ENCODE measurements at places on chromosomes 5 and 9.

GRCh38 chr5:56190497-56190896 lies 42.6 kb downstream of the ANKRD55 start:
- H3K4me1 ChIP-seq: peaks cover 1% of the 10 kb centered on the region
- no peak overlapping the region for H3K27ac ChIP-seq
- no peaks in the 10 kb centered on the region for H3K27me3 ChIP-seq
- no peaks in the 10 kb centered on the region for H3K36me3 ChIP-seq

GRCh38 chr9:18490641-18491370 lies 16.9 kb downstream of the ADAMTSL1 start:
- H3K4me3 ChIP-seq: no peak overlapping the region
- peak; percentile 89 for DNase-seq
- H3K27me3 ChIP-seq: no peaks in the 10 kb centered on the region
- H3K4me1 ChIP-seq: peaks cover 3% of the 10 kb centered on the region

GRCh38 chr5:135312255-135312935 lies 86.6 kb downstream of the MACROH2A1 start:
- peak; percentile 31 for DNase-seq
- H3K27me3 ChIP-seq: peaks cover 4% of the 10 kb centered on the region
- no peaks in the 10 kb centered on the region for H3K36me3 ChIP-seq
- H3K27ac ChIP-seq: no peak overlapping the region
- H3K4me3 ChIP-seq: no peak overlapping the region
- H3K4me1 ChIP-seq: peaks cover 13% of the 10 kb centered on the region

- H3K27me3 ChIP-seq: no peaks in the 10 kb centered on the region
- no peaks in the 10 kb centered on the region for H3K4me1 ChIP-seq
- no peak overlapping the region for H3K4me3 ChIP-seq
- DNase-seq: no peak
- H3K36me3 ChIP-seq: no peaks in the 10 kb centered on the region
Observed at GRCh38 chr5:50675385-50675784, 8.9 kb downstream of the PARP8 start.

DNA sequence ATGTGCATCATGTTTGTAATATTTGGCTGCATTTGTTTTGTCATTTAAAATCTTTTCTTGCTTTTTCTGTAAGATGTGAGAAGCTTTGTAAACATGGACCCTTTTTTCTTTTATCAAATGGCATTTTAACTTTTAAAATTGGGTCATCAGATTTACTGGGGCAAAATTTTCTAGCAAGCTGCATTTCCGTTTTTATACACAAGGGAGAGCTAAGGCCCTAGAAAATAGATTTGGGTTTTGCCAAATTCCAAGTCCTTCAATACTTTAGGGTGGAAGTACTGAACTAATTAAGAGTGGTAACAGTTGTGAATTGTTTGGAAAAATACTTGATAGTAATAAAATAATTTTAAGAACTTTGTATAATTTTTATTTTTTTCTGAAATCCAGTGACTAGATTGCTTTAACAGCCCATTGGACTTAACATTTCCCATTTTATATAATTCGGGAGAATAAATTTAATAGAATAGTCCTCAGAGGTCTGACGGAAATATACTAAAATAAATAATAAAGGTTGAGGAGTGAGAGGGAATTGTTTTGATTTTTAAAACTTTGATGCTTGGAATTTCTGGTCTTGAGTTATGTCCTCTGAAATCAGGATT lies 117.4 kb downstream of the SMARCA2 start:
- no peak overlapping the region for H3K4me3 ChIP-seq
- no peak overlapping the region for H3K27ac ChIP-seq
- DNase-seq: peak; percentile 49
- no peaks in the 10 kb centered on the region for H3K27me3 ChIP-seq

DNA sequence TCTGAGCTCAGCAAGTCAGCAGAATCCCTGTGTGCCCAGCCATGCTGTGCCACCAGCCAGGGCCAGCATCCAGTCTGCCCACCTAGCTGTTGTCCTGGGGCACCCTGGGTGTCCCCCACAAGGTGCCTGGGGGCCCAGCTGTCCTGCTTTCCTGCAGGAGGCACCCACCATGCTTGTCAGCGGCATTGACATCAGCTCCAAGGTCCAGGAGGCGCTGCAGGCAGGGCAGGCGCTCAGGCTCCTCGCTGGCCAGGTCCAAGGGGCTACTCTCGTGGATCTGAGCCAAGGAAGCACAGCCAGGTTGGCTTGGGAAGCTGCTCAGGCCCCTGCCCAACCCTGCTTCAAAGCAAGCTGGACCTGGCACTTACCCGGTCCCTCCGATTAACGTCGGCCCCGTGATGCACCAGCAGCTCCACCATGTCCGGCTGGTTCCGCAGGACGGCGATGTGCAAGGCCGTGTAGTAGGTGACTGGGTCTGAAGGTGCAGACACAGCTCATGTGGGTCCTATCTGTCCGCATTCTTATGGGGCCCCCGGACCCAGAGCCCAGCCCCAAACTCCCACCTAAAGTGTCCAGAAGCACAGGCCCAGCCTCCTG lies 2.8 kb downstream of the ASB6 start:
- H3K4me1 ChIP-seq: peaks cover 22% of the 10 kb centered on the region
- no peaks in the 10 kb centered on the region for H3K27me3 ChIP-seq
- no peak overlapping the region for H3K4me3 ChIP-seq

GRCh38 chr9:6605202-6605601 lies 40.3 kb downstream of the GLDC start:
- DNase-seq: no peak
- H3K27ac ChIP-seq: no peak overlapping the region
- peaks cover 5% of the 10 kb centered on the region for H3K27me3 ChIP-seq
- H3K4me3 ChIP-seq: no peak overlapping the region
- H3K36me3 ChIP-seq: no peaks in the 10 kb centered on the region

DNA sequence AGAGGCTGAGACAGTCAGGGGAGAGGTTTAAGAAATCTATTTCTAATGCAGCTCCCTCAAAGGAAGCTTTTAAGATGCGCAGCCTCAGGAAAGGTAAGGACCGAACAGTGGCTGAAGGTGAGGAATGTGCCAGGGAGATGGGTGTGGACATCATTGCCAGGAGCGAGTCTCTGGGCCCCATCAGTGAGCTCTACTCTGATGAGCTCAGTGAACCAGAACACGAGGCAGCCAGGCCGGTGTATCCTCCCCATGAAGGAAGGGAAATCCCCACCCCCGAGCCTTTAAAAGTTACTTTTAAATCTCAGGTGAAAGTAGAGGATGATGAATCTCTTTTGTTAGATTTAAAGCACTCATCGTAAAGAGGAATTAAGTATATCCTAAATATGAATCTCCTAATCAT lies 8.2 kb downstream of the CAVIN4 start:
- DNase-seq: no peak
- no peaks in the 10 kb centered on the region for H3K4me1 ChIP-seq
- H3K4me3 ChIP-seq: no peak overlapping the region
- no peaks in the 10 kb centered on the region for H3K27me3 ChIP-seq
- H3K27ac ChIP-seq: no peak overlapping the region
- H3K36me3 ChIP-seq: peaks cover 24% of the 10 kb centered on the region

DNA sequence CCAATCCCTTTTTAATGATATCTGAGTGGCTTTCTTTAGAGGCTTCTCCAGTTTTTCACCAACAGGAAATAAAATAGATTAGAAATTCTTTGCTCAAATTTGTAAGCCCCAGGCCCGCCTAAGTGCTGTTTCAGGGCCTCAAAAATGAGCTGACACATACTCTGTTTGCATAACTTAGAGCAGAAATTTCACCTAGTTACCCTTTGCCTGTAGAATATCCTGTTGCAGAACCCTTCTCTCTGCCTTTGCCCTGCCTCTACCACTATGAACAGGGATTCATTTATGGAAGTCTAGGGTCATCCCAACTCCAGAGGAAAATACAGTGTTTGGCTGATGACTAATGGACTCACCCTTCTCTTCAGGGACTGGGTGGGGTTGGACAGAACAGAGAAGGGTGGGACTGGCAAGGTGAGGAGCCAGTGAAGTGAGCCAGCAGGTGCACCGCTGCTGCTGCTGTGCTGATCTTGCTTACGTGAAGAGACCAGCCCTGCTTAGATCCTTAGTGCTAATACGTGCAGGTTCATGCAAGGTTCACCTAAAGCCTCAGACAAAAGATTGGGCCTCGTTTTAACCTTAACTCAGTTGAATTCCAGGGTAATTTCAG lies 22.8 kb downstream of the OSTF1 start:
- H3K27ac ChIP-seq: no peak overlapping the region
- H3K27me3 ChIP-seq: no peaks in the 10 kb centered on the region
- DNase-seq: no peak
- H3K4me1 ChIP-seq: no peaks in the 10 kb centered on the region
- H3K36me3 ChIP-seq: no peaks in the 10 kb centered on the region

- peaks cover 32% of the 10 kb centered on the region for H3K27me3 ChIP-seq
- H3K36me3 ChIP-seq: no peaks in the 10 kb centered on the region
- DNase-seq: no peak
- H3K4me3 ChIP-seq: peak overlapping the region; percentile 69
Observed at GRCh38 chr5:147234239-147234824, 494 bp upstream of the STK32A start.

GRCh38 chr5:176724472-176724871 lies 77.2 kb downstream of the TSPAN17 start:
- H3K4me1 ChIP-seq: no peaks in the 10 kb centered on the region
- H3K27ac ChIP-seq: no peak overlapping the region
- no peak overlapping the region for H3K4me3 ChIP-seq
- H3K27me3 ChIP-seq: peaks cover 70% of the 10 kb centered on the region

GRCh38 chr9:134678666-134679443 lies 37.3 kb downstream of the COL5A1 start:
- DNase-seq: no peak
- no peaks in the 10 kb centered on the region for H3K27me3 ChIP-seq
- H3K4me1 ChIP-seq: peaks cover 46% of the 10 kb centered on the region
- peaks cover 5% of the 10 kb centered on the region for H3K36me3 ChIP-seq

GRCh38 chr9:111955048-111955447 lies 58.4 kb downstream of the UGCG start:
- H3K4me1 ChIP-seq: peaks cover 13% of the 10 kb centered on the region
- no peak for DNase-seq
- H3K27me3 ChIP-seq: no peaks in the 10 kb centered on the region
- no peaks in the 10 kb centered on the region for H3K36me3 ChIP-seq
- no peak overlapping the region for H3K27ac ChIP-seq
- H3K4me3 ChIP-seq: no peak overlapping the region

GRCh38 chr9:89304020-89304833 lies 6.8 kb upstream of the CKS2 start:
- no peaks in the 10 kb centered on the region for H3K27me3 ChIP-seq
- no peak overlapping the region for H3K27ac ChIP-seq
- H3K36me3 ChIP-seq: no peaks in the 10 kb centered on the region
- no peaks in the 10 kb centered on the region for H3K4me1 ChIP-seq
- peak; percentile 73 for DNase-seq

DNA sequence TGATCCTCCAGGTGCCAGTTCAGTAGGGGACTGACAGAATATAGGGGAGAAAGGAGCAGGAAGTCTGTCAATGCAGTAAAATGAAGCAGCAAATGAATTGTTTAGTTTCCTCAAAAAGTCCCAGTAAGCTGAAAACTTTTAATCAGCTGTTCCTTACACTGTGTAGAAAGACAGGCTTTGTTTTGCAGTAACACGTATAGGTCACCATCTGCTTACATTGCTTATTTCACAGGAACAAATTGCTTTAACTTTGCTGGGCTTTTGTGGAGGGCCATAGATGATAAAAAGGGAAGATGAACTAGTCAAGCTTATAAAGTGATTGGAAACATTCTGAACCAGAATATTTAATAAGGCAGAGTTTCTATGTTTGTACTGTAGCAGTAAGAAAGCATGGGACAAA lies 331.3 kb upstream of the RFX3 start:
- H3K36me3 ChIP-seq: peaks cover 15% of the 10 kb centered on the region
- no peaks in the 10 kb centered on the region for H3K27me3 ChIP-seq
- no peak overlapping the region for H3K27ac ChIP-seq
- H3K4me3 ChIP-seq: no peak overlapping the region
- no peak for DNase-seq

GRCh38 chr5:179793468-179794139 lies at the start of gene LTC4S:
Gene LTC4S, plus strand, starts transcription at chr5:179793986. Its CDS starts 95 bp downstream, at chr5:179794081.
- no peak for DNase-seq
- no peak within 1 kb of the TSS for H3K27ac ChIP-seq
- H3K27me3 ChIP-seq: no peaks in the 10 kb centered on the region
- H3K4me3 ChIP-seq: no peak within 1 kb of the TSS
- peaks cover 33% of the 10 kb centered on the region for H3K4me1 ChIP-seq

Measured in mesenchymal stem cell (in vitro differentiated cells and primary cell).